ENCODE measurements at places on chromosomes 16 and 17.

DNA sequence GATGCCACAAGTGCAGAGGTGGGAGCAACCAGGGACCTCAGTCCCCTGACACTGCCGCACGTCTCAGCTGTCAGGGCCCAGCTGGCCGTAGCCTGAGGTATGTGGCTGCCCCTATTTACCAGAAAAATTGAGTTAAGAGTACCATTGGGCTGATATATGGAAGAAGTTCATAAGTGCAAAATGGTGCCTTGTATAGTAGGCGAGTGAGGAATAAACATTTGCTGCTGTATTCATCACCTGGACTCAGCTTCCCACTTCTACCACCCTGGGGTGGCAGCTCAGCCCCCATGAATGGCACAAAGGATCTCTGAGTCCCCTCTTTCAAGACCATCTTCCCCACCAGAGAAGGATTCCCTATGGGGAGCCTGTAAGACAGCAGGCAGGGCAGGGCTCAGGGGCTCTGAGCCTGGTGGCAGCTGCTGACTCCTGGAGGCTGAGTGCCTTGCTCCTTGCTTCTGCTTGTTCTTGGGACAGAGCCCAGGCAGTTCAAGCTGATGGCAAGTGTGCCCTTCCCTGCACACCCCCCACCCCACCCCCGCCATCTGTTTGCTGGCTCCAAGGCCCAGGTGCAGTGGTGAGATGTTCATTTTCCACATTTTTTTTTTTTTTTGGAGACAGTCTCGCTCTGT is 29.0 kb downstream of the TRPV2 start:
- DNase-seq = no peak

GRCh38 chr16:79756571-79756970 is 156.0 kb upstream of the MAF start:
- no peak for DNase-seq

- no peak for DNase-seq
These were observed 656 bp downstream of the MRPL58 start for GRCh38 chr17:75013092-75013559.

DNA sequence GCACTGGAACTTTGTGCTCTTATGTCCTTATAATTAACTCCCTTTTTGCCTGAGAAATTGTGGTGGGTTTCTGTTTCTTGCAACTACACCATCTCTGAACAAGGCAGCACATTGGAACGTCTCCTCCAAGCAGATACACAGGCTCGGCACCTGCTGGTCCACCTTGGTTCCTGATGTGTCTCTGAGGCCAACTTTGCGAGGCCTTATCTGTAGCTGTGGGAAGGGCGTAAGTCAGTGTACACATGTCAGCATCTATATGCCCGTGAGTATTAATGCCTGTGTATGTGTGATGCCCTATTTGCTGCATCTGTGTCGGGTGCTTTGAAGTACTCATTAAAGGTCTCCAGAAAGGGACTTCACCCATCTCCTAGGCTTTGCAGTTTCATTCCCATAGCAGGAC is 17.5 kb downstream of the GP2 start:
- DNase-seq = no peak

All from stimulated activated CD8-positive, alpha-beta memory T cell treated with anti-CD3 and anti-CD28 coated beads, Interleukin-12 subunit alpha, Interleukin-12 subunit beta, amount 100 ng/mL, for 1 hour (primary cell).